ENCODE measurements at places on chromosomes 11 and 22.

- no peak for DNase-seq
These were observed 8.4 kb upstream of the IRAG1 start for GRCh38 chr11:10701982-10702381.

DNA sequence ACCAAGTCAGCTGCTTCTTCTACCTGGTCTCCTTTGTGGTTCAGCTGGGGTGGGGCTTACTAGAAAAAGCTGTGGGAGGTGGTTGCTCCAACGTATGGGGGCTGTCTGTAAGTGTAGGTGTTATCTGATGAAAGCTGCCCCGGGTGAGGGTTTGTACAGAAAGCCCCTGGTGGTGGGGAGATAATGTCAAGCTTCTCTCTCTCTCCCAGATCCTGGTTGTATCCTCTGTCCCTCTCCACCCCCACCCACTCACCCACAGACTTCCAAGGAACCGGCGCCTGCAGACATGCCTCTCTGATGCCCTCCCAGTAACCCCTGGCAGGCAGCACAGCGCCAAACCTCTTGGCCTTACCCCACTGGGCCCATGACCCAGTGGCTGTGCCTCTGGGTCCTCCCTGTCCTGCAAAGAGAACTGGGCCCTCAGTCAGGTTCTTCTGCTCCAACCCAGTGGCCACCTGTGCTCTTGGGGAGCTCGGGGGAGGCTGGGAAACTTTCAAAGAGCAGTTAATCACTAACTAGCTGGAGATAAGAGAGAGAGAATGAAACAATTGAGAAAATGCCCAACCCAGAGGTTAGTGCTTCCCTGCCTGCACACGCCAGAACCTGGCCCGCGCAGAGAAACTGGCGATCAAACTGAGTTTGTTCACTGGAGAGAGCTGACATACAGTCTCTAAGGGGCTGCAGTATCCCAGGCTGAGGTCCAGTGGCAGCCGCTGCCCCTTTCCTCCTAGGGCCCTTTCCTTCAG is 20.4 kb upstream of the EHF start:
- no peak for DNase-seq

DNA sequence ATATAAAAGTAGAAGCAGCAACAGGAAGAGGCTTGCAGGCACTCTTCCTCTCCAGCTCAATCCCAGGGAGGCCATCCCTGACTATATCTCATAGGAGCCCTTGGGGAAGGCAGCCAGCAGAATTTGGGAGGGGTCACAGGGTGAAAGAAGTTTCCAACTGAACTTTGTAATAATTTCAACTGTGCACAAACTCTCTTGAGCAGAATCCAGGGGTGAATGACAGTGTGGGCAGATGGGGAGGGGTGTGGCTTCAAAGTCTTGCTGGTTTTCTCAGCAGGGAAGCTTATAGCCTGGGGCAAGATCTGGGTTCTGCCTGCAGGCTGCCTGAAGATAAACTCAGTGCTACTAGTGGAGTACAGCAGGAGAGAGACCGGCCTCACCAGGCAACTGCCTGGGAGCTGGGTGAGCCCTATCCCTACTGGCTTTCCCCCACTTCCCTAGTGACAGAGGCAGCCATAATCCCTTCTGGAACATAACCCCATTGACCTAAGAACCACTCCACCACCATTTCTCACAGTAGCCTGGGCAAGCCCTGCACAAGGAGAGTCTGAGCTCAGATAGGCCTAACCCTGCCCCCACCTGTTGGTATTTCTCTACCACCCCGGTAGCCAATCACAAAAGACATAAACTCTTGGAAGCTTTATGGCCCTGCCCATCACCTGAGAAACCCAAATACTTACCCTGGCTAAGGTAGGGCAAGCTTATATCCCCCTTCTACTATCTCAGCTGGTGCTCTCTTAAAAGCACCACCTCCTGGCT is 17.8 kb upstream of the TTC12 start:
- no peak for DNase-seq

- no peak for DNase-seq
These were observed 88.8 kb downstream of the UBASH3B start for GRCh38 chr11:122744357-122744756.

GRCh38 chr11:45179686-45180178 is 33.3 kb downstream of the PRDM11 start:
- DNase-seq: no peak

GRCh38 chr11:61709110-61709509 is 28.9 kb downstream of the DAGLA start:
- DNase-seq: no peak

- DNase-seq: no peak
These were observed 54.6 kb upstream of the WNT7B start for GRCh38 chr22:46031557-46031956.

GRCh38 chr11:116502641-116503061 is 270.1 kb downstream of the BUD13 start:
- DNase-seq: no peak

Measured in cardiac muscle cell (in vitro differentiated cells and primary cell).